GM12865 (cell line): ENCODE measurements at places on chromosomes 5 and 9.

- no peak for DNase-seq
These were observed 319.3 kb upstream of the ZNF608 start for GRCh38 chr5:125065741-125066140.

GRCh38 chr5:90558344-90559192 lies at the start of gene ADGRV1:
ADGRV1 (plus strand) TSS chr5:90558797; CDS start chr5:90558896, 99 bp downstream.
- DNase-seq: no peak

- DNase-seq: no peak
These were observed 14.2 kb upstream of the KIF27 start for GRCh38 chr9:83935276-83935935.

DNA sequence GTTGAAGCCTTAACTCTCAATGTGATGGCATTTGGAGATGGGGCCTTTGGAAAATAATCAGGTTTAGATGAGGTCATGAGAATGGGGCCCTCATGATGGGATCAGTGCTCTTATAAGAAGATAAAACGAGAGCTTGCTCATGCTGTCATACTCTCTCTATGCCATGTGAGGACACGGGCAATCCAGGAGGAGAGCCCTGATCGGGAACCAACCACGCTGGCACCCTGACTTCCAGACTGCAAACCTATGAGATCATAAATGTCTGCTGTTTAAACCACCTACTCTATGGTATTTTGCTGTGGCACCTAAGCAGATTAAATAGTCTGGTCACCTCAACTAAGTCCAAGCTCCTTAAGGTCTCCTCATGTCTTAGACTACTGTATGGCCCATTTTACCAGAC lies 10.0 kb downstream of the HMGCS1 start:
- no peak for DNase-seq

- no peak for DNase-seq
These were observed 56.8 kb downstream of the PTPDC1 start for GRCh38 chr9:94140791-94141790.

DNA sequence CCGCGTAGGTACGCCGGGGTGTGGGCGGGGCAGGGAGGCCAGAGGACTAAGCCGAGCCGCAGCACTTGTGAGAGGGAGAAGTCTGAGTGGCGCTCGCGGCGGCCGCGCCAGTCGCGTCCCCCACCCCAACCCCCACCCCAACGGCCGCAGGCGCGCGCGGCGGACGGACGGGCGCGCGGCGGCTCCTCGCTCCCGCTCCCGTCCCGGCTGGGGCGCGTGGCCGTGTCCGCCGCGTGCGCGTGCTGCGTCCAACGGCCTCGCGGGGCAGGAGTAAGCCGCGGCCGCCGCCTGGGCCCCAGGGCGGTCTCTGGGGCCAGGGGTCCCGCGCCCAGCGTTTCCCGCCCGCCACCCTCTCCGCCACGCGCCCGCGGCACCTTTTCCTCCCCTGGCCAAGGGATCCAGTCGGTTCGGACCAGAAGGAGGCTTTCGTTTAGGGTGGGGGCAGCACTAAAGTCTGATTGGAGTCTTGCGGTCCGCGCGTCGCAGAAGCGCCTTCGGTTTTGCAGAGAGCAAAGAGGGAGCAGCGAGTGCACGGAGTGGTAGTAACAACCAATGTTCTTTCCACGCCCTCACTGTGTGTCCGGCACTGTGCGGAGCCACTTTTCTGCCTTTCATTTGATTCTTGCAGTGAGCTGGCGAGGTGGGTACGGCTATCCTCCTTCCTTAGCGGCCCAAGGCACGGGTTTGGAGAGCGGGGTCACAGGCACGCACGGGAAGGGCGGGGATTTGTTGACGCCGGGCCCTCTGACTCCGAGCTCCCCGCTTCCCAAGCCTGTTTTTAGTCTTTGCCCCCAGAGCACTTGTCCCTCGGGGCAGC lies 483 bp downstream of the G3BP1 start:
- peak; percentile 62 for DNase-seq

DNA sequence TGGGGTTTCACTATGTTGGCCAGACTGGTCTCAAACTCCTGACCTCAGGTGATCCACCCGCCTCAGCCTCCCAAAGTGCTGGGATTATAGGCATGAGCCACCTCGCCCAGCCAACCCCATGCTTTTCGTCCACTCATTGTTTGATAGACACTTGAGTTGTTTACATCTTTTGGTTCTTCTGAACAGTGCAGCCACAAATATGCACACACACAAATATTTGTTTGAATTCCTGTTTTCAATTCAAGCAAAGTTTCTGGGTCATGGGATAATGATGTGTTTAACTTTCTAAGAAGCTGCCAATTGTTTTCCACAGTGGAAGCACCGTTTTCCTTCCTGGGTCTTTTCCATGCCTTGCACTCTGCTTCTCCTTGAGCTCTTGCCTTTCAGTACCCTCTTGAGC lies 6.8 kb upstream of the PAEP start:
- no peak for DNase-seq

- no peak for DNase-seq
These were observed 13.6 kb upstream of the IL3 start for GRCh38 chr5:132046880-132047299.

GRCh38 chr5:59648949-59649921 lies 244.3 kb downstream of the PDE4D start:
- DNase-seq: no peak

DNA sequence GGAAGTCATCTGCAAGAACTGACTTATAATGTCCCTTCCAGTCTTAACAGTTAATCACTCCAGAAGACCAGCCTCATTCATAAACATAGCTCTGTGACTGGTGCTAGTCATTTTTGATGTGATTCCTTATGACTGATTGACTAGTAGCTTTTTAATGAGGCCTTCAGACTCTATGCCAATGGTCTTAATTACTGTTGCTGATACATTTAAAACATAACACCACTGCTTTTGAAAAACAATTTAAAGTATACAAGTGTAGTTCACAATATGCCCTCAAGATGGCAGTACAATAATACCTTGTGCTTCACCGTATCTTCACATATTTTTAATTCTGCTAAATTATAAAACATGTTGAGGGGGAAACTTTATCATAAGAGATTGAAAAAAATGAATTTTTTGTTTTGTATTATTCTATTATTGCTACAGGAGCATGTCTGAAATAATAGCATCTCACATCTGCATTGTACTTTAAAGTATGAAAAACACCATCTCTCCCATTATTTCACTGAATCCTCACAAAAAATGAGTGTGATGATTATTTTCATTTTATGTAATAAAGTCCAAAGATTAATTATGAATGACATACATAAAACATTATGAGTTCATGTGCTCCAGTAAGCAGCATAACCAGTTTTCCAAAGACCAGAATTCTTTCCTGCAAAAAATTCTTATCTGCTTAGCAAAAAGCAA lies 55.2 kb upstream of the SHISAL2B start:
- peak; percentile 43 for DNase-seq

DNA sequence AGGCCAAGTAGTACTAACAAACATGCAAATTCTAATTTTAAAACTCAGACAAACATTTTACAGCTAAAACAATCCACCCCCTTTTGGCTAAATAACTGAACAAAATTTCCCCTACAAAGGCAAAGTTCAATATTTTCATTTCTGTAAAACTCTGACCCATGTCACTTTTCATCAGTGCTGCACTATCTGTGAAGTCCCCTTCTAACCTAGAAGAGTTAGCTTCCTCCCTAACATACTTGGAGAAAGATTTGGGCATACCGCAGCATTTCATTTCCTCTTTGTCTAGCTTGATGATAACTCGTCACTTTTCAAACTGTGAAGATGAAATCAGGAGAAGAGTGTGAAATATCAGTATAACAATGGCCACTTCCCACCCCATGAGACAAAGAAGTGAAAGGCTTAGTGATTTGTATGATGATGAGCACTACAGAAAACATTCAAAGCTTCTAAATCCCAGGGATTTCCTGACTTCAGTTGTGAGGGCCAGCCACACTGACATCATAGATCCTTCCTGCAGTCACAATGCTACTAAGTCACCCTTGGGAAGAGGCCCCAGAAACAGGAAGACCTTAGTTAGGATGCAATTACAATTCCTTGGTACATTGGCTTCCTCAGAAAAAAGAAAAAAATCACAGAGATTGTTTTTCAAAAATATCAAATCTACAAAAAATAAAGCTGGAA lies at the start of gene FAM81B:
TSS of gene FAM81B (plus strand) at position 555 of the 681 bp plus-strand sequence. CDS start at position 579, 24 bp downstream.
- DNase-seq: no peak

DNA sequence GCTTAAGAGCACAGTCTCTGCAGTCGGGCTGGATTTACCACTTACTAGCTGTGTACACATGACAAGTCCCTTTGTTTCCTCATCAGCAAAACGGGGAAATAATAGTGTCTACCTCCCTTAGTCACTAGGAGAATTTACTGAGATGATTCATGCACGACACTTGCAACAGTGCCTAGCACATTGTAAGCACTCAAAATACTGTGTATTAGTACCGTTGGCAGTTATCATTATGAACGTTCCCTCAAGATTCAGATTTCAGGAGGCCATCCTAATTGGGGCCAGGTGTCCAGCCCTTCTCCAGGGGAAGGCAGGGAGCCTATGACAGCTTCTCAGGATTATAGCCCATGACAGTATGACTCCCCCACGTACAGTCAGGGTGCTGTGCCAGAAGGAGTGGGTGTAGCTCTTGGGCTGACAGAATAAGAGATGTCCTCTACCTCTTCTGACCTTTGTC lies 164.3 kb downstream of the DOCK2 start:
- DNase-seq: peak; percentile 43

- no peak for DNase-seq
These were observed 26.4 kb downstream of the ZNF366 start for GRCh38 chr5:72480841-72481240.

DNA sequence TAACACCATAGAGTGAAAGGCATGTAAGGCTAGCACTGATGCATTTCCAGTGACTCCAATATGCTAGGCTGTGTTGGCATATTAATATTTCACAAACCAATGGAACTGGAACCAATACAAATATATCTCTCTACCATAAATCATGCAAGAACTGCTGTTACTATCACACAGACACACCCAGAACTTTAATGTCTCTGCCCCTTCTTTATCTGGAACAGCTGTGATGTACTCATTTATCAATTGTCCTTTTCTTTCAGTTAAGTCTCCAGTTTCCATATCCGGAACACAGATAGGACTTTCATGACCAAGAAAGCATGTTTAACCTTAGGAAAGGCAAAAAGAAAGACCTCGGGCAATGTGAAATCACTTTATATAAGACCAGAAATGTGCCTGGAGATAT lies 70.3 kb downstream of the SPTLC1 start:
- no peak for DNase-seq

DNA sequence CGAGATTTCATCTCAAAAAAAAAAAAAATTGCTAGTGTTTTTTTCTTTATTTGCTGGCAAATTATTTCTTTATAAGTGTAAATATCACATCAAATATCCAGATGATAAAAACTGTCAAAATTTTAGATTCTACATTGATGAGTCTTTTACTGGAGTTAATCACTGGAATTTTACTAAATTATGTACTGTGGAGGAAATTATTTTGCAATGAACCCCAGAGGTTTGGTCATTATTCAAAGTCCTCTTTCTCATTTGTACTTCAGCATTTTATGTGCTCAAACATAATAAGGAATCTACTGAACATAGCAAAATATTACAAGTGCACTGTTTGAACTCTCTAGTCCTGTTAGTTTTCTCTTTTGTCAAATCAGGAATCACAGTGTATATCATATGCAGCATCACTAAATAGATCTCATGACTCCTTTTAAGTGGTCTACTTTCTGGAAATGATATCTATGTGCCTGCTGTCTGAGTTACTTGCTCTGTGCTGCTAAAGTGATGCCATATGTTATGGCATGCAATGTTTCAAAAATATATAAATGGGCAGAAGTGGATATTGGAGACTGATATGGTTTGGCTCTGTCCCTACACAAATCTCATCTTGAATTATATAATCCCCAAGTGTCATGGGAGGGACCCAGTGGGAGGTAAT lies 18.0 kb downstream of the OTULINL start:
- DNase-seq: no peak

GRCh38 chr5:157951673-157952373 lies 92.9 kb upstream of the CLINT1 start:
- no peak for DNase-seq

DNA sequence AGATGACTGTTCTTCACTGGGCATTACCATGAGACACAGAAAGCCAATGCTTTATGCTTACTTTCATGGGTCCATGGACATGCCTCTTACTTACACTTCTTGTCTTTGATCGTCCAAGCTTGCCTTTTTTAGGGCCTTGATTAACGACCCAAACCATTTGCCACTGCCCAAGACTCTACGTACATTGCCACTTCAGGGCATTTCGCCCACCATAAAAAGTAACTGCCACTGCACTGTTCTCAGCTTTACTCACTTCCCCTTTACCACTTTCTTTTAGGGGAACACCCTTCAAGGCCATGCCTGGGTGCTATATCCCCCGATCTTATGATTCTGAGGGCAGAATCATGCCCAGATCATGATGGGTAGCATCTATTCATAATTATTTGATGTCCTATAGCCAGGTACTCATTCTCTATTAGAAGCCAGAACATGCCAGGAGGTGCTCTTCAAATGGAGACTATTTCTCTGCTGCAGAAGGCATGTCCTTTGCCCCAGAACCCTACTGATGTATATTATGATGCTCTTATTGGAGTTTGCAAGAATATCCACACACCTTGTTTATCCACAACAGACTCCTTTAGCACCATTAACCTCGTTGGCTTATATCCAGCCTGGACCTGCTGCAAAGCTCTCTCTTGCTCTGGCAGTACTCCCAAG lies 64.1 kb upstream of the RAD23B start:
- DNase-seq: peak; percentile 49

DNA sequence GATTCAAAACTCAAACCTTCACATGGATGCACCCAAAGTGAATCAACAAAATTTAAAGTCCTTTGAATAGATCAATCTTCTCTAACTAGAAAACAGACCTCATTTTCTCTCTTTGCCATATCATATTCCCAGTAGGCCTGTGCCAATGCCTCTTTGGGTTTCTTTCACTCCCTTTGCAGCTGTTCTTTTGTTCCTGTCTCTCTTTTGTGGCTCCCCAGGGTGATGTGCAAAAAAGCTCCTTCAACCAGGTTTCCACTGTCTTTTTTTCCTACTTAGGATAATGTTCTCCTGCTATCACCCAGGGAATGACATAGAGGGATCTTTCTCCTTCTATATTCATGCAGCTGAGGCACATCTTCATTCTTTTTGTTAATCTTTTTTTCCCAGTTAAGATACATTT lies 54.6 kb downstream of the MARCHF3 start:
- DNase-seq: no peak

DNA sequence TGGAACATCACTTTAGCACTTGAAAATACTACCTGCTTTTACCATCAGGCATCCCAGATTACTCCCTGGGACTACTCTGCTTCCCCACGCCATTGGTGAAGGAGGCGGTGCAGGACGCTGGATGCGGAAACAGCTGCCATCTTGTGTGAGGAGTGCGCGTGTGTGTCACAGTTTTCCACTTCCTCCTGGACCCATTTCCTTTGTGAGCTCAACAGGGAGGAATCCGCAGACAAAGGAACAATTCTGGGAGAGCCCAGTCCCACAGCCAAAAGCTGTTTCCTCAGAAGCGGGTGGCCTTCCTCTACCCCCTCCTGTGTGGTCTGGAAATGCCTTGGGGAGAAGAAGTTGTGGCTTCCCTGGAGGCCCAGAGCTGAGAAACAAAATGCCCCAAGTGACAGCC lies 16.8 kb downstream of the AFAP1L1 start:
- no peak for DNase-seq

- no peak for DNase-seq
These were observed 222.5 kb downstream of the EPB41L4A start for GRCh38 chr5:112196584-112196983.

- peak; percentile 81 for DNase-seq
These were observed 15.6 kb upstream of the IRF1 start for GRCh38 chr5:132506094-132506692.

GRCh38 chr9:106878934-106879333 lies 16.0 kb downstream of the ZNF462 start:
- peak; percentile 16 for DNase-seq

- DNase-seq: peak; percentile 20
These were observed 23.2 kb downstream of the SLC46A2 start for GRCh38 chr9:112867275-112867991.

- no peak for DNase-seq
These were observed 801.4 kb downstream of the BRINP1 start for GRCh38 chr9:118567861-118568260.
